IPS DF 6.9 (cell line): ENCODE measurements at places on chromosomes 1 and 21.

GRCh38 chr1:54276617-54277450 is 76.9 kb downstream of the MRPL37 start:
- no peak for DNase-seq

- DNase-seq = no peak
These were observed 673 bp upstream of the DHCR24 start for GRCh38 chr1:54887665-54888071.

- DNase-seq = no peak
These were observed 6.8 kb downstream of the ARID1A start for GRCh38 chr1:26702680-26703038.

DNA sequence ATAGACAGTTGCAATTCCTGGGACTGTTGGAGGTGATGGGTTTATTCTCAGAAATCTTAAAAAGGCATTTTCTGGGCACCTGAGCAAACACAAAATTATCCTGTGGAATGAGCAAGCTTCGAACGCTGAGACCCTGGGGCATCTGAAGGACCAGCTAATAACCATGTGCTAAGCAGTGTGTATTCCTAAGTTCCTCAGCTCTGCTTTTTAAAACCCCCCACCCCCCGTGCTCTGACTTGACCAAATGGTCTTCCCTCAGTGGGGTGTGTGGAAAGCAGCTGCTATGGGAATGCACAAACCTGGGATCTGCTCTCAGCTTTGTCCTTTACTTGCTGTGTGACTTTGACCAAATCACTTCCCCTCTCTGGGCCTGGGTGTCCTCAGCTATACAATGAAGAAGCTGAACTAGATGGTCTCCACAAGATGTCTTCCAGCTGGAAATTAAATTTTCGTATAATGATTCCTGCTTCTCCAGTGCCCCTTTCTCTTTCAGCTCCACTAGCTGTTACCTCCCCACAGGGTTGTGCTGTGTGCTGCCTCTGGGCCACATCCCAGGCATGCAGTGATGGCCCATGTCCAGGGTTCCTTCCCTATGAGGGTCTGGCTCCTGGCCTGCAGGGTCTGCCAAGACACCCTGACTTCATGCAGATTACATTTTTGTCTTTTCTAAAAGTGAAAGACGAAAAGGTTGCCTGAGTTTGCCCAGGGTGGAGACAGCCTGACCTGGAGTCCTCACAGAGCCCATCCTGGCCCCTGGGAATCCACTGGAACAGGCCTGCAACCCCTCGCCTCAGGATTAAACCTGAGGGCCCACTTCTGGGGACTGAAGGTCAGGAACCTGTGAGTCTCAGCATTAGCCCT is 14.9 kb upstream of the CD247 start:
- no peak for DNase-seq

DNA sequence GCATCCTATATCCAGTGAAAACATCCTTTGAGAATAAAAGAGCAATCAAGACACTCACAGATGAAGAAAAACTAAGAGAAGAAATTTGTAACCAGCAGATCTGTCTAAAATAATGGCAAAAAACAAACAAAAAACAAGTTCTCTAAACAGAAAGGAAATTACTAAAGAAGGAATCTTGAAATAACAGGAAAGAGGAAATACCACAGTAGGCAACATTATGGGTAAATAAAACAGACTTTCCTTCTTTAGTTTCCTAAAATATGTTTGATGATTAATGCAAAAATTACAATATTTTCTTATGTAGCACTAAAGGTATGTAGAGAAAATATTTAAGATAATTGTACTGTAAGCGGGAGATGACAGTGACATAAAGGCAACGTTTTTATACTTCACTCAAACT is 23.5 kb downstream of the SLC19A1 start:
- DNase-seq = no peak

GRCh38 chr1:3907031-3907534 is 7.0 kb upstream of the C1orf174 start:
- DNase-seq = no peak

GRCh38 chr1:29645586-29645985 is 409.3 kb downstream of the PTPRU start:
- DNase-seq = no peak

DNA sequence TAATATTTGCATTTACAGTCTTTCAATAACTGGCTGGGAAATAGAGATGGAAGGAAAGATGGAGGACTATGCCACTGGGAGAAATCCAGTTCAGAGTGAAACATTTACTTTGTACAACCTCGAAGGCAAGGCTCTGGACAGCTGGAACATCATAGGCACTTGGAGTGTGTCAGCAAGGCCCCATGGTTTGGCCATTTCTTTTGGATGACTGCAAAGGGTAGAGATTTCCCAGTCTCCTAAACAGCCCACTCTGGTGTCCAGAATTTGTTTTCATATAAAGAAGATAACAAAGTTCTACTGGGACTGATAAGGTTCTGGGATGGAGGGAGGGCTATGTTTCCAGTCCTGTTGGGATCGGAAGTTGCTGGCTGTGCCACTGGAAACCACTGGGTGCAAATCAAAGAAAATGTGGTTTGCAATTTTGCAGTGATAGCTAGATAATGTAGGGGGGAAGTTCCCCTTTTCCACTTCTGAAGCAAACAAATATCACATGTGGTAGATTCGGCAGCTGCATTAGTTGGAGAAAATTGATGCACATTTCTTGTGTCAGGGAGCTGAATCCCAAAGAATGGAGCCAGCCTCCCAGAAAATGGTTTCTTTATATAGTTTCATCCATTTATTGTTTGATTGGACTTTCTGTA is 16.2 kb downstream of the KCND3 start:
- DNase-seq = no peak

DNA sequence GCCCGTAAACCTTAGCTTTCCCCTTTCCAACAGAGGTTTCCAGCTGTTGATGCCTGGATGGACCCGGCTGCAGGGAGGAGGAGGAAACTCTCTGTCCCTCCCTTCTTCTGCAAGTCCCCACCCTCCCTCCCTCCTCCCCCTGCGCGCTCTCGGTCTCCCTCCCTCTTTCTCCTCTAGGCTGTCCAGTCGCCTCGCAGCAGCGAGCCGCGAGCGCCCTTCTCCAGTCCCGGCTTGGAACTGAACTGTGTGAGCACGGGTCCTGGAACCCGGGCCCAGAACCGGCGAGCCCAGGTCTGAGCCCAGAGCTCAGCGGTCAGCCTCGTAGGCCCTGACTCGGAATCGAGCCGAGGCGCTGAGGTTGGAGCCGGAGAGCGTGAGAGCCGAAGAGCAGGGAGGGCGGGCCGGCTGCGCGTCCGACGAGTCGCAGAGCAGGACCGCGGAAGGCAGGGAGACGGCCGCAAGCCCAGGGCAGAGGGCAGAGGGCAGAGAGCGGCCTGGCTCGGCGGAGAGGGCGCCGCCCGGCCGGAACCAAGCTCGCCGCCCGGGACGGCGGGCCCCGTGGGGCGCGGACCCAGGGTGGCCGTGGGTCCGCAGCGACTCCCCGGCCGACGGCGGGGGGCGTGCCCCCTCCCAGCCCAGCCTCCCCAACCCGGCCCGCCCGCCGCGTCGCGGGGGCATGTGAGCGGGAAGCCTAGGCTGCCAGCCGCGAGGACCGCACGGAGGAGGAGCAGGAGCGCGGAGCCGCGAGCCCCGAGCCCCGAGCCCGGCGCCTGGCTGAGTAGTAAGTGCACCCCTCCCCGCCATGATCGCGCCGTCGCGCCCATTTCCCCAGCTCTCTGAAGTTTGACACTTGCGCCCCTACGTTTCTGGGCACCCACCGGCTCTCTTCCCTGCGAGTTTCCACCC is at the start of gene SOX13:
Gene SOX13, plus strand, starts transcription at position 185 of the 906 bp plus-strand sequence. CDS start 39,801 bp downstream, outside the sequence.
- DNase-seq = no peak

DNA sequence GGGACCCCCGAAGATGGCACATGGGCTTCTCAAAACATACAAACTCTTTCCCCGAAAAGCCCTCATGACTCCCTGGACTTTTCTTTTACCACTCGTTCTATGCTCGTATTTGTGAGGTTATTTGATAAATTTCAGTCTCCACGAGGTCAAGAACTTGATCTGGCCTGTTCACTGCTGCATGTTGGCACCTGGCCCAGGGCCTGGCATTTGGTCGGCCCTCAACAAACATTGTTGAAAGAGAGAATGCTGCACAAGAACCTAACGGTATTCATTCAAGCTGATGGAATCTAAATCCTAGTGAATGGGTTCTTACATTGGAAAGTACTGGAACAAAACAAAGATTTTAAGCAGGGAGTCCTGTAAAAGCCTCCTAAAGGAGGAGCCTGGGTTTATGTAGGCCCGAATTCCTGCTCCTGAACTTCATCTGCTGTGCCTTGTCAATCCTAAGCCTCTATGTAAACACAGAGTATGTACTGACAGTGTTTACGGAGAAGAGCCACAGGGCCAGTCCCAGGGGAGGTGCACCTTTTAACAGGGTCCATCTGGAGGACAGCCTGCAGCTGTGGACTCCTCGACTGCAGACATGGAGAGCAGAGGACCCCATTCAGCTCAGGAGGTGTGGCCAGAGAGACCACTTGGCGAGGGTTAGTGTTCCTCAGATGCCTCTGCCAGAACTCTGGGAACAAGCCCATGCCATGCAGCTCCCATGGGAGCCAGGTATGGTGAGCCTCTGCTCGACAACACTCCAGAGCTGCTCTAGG is 46.9 kb downstream of the L1TD1 start:
- no peak for DNase-seq

- DNase-seq = no peak
These were observed 2.5 kb downstream of the AGRN start for GRCh38 chr1:1022302-1023009.

GRCh38 chr1:203402629-203403337 is 51.9 kb upstream of the FMOD start:
- no peak for DNase-seq

GRCh38 chr1:27388337-27389005 is 4.0 kb upstream of the GPR3 start:
- DNase-seq = peak; percentile 71

- no peak for DNase-seq
These were observed 6.4 kb upstream of the GBP5 start for GRCh38 chr1:89279011-89279466.

DNA sequence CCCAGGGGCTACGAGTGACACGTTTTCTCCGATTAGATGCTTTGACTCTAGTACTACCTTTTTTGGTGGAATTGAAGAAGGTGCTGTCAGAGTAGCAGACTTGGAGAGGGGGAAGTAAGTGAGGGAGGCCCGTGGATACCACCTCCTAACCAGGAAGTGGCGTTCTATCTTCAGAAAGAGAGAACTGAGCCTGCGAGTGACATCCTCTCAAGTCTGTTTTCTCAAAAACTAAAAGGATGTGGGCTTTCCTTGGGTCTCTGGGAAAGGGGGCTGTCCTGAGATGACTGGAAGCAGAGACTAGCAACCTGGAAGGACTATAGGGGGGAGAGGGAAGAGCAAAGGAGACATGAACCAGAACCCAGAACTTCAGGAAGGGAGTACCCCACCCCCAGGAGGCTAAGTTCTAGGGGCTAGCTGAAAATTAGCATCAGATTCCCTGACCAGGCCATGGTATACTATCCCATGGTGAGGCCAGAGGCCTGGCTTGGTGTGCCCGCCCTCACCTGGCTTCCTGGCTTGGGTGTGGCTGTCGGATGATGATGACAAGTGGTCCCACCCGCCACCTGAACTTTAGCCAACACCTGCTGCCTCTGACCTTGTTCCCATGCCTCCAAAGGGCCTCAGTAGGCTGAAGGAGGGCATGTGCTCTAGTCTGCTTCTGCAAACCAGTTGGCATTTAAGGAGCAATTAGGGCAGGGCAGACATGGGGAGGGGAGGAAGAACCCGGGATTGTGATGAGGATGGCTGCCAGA is 49.1 kb downstream of the ATP2B4 start:
- DNase-seq = no peak

DNA sequence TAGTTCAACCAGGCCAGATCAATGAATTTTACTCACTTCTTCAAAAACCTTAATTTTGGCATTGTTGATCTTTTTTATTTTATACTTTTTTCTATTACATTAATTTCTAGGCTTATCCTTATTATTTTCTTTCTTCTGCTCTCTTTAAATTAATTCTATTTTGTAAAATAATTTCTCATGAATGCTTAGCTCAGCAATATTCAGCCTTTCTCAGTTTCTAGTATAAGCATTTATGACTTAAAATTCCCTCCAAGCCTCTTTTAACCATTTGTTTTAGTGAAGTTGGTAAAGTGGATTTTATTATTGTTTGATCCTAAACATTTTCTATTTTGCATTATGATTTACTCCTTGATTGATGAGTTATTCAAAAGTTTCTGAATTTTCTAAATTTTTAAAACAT is 20.6 kb upstream of the SAMD13 start:
- DNase-seq = no peak

- no peak for DNase-seq
These were observed 10.8 kb upstream of the PCBP3 start for GRCh38 chr21:45632637-45633251.

DNA sequence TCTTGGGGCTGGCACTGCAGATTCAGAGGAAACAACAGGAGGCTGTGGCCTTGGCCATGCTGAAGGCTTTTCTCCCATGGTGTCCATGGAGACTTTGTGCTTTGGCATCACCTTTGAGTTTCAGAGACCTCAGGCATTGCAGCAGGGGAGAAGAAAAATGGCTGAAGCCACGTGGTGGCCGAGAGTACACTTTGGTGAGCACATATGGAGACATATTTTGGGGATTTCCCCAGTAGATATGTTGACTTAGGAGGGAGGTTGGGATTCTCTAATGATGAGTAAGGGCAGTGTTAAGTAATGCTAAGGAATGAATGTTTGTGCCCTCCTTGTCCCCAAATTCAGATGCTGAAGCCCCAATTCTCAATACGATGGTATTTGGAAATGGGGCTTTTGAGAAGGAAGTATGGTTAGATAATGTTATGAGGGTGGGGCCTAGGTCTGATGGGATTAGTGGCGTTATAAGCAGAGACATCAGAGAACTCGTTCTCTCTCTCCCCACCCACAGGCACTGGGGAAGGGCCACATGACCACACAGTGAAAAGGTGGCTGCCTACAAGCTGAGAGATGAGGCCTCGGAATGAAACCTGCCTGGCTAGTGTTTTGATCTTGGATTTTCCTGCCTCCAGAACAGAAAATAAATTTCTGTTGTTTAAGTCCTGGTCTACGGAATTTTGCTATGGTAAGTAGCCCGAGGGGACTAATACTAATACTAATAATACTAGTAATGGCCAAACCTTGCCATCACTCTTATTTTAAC is 98.6 kb downstream of the TBX19 start:
- no peak for DNase-seq

DNA sequence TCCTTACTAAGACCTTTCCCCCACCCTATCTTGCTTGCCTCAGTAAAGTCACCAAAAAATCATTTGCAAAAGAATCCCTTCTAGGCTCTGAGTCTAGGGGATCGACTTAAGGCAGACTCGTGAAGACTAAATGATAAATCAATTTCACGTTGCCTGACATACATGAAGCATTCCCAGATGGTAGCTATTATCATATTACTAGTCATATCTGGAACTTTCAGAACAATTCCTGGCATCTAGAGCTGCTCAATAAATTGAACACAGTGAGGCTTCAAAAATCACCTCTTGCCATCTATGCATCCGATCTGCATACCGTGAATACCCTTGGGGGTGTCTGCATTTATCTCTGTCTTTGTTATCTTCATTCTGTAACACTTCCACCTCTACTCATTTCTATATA is 49.6 kb upstream of the DAB1 start:
- no peak for DNase-seq
